ENCODE measurements at places on chromosomes 1 and 21.

DNA sequence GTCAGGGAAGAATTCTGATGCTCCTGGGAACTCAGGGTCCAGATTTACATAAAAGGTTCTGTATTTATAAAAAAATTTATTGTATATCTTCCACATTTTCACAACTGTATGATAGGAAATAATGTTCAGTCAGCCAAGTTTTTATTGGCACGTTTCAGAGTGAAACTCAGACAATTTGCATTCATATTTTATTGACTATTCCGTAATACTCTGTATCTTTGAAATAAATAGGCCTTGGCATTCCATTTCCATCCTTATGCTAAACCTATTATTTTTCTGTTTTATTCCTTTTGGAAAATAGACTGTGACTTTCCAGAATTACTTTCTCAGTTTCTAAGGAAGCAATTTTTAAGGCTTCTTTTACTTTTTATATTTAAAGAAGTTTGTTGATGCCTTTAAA lies 329.0 kb downstream of the OLFM3 start:
- no peak for DNase-seq

DNA sequence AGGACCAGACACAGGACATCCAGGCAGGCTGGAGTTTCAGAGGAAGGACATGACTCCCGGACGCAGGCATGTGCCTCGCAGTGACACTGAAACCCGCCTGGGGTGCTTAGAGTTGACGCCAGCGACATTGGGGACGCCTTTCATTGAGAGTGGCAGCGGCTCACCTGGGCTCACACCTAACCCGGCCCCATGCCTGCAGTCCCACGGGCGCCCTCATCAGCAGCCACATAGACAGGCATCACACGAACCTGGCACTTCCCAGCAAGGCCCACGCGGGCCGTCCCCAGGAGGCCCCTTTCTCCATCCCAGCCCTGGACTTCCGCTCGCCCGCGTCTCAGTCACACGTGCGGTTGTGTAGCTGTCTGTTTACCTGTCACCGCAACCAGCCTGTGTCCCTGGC lies 17.0 kb downstream of the ITGB2 start:
- no peak for DNase-seq

DNA sequence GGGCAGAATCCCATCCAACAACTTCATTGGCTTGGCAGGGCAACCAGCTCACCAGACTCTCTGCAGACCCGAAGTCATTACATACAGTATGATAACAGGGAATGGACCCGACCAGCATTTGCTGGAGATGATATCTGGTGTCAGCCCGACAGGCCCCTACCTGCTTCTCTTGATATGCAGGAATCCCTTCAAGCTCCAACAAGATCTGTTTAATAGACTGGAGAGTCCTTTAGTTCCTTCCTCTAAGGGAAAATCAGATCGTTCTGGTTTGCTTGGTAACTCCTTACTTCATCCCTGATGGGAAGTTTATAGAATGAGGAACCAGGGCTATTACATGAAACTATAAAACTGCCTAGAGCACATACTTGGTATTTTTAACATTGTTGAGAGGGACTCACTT lies 61.2 kb downstream of the EDARADD start:
- no peak for DNase-seq

DNA sequence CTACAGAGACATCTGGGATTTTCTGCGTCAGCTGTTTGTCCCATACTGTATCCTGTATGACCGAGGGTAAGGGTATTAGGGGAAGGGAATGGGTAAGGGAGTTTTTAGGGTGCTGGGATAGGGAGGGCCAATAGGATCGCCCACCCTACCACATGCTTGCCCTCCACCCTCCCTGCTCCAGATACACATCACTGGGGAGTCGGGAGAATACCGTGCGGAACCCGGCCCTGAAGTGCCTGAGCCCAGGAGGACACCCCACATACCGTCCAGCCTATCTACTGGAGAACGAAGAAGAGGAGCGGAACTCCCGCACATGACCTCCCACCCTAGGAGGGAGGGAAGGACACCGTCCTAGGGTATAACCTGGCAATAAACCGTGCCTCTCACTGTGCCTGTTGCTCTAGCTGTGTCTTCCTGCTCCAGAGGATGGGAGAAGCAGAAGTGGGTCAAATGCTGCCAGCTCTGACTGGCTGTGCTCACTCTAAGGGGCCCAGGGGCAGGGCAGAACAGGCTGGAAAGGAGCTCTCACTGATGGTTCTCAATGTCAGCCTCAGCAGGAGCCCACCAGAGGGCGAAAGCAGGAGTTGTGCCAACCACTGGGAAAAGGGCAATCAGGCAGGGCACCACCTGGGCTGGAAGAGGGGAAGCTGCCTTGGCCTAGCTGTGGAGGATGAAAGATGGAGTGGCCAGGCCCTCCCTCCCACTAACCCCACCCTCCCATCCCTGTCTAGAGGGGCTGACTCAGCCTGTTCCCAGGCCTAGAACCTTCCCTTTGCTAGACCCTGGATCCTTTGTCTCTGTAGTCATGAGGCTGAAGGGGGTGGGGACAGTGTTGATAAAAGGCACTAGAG lies 440 bp upstream of the LENEP start:
- peak; percentile 67 for DNase-seq

GRCh38 chr1:17822741-17823426 lies 67.8 kb downstream of the ACTL8 start:
- no peak for DNase-seq

- DNase-seq: no peak
Measured at GRCh38 chr1:49346767-49347349, 570.2 kb upstream of the BEND5 start.

GRCh38 chr1:17744666-17745478 lies 10.3 kb upstream of the ACTL8 start:
- no peak for DNase-seq

- no peak for DNase-seq
Measured at GRCh38 chr21:38643404-38644023, 145.2 kb upstream of the ERG start.

GRCh38 chr1:195738966-195739650 lies 869.1 kb downstream of the KCNT2 start:
- DNase-seq: no peak

DNA sequence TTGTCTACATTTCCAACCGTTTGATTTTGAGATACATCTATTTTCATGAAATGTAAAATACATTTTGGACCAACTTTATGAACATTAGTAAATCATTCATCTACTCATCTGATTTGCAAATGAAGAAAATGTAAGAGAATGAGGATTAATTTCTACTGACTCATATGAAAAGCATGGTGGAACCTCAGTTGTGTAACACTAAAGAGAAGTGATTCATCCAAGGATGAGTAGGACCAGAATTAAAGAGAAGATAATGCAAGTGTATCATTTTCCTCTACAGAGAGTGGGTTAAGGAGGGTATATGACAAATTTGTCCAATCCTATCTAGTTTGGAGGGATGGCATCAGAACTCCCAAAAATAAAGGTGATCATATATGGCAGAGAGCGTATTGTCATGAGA lies 1967.6 kb downstream of the MRPL39 start:
- no peak for DNase-seq

DNA sequence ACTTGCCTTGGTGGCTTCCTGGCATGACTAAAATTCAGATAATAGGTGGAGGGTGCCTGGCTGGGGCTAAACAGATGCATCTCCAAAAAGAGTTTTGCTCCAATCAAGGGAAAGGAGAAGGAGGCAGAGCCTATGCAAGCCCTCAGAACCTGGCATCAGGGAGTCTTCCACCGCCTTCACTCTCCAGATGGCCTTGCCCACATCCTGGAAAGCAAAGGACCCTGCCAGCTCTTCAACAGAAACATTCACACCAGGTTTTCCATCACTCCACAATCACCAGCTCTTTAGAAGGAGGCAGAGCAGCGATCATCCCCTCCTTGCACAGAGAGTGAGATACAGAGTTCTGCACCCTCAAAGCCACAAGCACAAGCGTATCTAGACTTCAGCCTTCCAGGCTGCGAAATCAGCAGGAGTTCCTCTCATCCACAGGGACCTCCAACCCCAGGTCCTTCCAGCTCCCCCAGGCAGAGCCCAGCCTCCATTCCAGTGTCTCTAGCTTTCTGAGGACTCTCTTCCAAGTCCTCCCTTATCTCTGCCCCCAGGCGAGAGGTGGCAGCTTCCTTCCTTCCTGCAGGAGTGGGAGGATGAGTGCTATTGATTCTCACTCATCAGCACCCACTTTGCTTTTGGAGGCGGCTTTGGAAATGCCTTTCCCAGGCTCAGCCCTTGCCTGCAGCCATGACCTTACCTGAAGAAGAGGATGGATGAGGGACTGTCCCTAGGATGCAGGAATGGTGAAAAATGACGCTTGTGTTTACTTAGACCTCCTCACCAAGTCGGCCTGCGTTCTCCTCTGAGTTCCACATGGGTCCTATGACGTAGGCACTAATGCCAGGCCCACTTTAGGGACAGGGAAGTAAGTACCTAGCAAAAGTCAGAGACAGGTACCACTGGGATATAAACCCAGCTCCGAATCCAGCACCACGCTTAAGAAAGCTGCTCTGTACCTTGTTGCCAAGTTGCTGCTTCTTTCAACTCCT lies 75.4 kb downstream of the RIPK4 start:
- DNase-seq: no peak

GRCh38 chr1:175742790-175743459 lies 470 bp downstream of the TNR start:
- DNase-seq: no peak

GRCh38 chr1:40758578-40759343 lies 24.8 kb upstream of the KCNQ4 start:
- DNase-seq: no peak
